ENCODE measurements at places on chromosomes 7 and 10. TPM values are rescaled to one million over a fixed set of nuclear protein-coding genes. Genes with fewer than 3 reads are reported as not detected.

- DNase-seq = no peak
Measured at GRCh38 chr7:149635561-149636329, 137.6 kb downstream of the ZNF467 start.

- no peak for DNase-seq
Measured at GRCh38 chr10:75234683-75235374, 928 bp downstream of the COMTD1 start.

GRCh38 chr10:68284062-68285001, 47.5 kb upstream of the HNRNPH3 start:
- no peak for DNase-seq

- DNase-seq = no peak
Measured at GRCh38 chr7:144474800-144475615, 71.5 kb upstream of the NOBOX start.

- DNase-seq = no peak
Measured at GRCh38 chr10:35384265-35384868, 48.1 kb downstream of the CCNY start.

GRCh38 chr10:114489521-114490310, 85.4 kb upstream of the AFAP1L2 start:
- no peak for DNase-seq

DNA sequence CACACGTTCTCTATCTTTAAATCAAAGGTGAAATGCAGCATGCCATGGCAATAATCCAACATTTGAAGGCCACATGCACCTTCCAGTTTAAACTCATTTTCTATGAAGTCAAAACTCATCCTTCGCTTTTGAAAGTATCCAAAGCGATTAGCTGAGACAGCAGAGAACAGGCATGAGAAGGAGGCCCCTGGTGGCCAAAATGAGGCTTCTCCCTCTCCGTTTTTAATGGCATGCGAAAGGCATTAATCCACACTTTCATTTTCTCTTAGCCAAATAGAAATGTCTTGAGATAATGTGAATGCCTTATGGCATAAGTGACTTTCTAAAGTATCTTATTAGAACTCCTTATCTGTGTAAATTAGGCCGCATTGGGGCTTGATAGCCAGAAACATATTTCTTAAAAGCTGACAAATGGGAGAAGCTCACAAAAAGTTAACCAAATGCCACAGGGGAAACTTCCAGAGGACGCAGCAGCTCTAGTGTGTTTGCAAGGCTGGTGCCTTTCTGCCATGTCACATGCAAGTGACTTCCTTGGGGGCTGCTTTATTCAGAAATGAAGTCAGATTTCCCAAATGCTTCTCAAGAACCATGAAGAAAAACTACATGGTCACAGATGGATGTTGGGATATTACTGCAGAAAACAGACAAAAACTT, 1189.6 kb downstream of the SORCS1 start:
- DNase-seq = no peak

- peak; percentile 11 for DNase-seq
Measured at GRCh38 chr10:121860810-121861209, 67.0 kb downstream of the ATE1 start.

- DNase-seq = no peak
Measured at GRCh38 chr7:107560898-107561516, 2.7 kb downstream of the COG5 start.

DNA sequence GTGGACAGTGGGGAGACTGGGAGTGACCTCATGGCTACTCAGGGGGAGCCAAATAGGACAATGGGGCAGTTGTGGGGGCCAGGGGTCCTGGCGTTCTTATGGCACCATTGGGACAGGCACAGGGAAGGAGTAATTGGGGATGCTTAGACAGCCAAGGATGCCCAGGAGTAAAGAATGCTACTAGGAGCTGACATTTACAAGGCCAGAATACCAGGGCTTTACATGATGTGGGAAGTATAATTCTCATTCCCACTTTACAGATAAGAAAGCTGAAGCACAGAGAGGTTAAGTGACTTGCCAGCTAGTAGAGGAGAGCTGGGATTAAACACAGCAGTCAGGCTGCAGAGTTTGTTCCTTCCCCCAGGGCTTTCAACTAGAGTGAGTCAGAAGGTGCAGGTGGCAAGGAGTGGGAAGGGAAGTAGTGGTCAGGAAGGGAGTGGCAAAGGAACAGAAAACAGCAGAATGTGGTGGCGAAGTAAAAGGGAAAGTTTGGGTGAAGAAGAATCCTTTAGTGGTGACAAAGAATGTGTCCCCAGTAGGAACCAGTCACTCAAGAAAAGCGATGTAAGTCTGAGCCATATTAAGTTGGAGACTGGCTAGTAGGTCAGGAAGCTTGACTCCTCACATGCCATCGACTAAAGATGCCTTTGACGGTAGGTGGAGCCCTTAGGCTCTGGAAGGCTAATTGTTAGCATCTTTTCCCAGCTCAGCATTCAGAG, 32.8 kb downstream of the CPVL start:
- peak; percentile 89 for DNase-seq

DNA sequence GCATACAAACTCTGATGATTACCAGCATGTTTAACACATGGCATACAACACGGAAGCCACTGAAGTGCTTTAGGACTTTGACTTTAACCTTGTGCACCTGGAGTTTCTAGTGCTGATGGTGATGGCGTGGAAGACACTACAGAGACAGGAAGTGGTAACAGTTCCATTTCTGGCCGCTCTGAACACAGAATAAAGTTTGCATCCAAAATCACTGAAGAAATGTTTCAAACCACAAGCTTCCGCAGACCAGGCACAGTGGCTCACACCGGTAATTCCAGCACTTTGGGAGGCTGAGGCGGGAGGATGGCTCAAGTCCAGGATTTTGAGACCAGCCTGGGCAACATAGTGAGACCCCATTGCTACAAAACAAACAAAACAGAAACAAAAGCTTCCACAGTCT, 40.3 kb upstream of the TNPO3 start:
- no peak for DNase-seq

DNA sequence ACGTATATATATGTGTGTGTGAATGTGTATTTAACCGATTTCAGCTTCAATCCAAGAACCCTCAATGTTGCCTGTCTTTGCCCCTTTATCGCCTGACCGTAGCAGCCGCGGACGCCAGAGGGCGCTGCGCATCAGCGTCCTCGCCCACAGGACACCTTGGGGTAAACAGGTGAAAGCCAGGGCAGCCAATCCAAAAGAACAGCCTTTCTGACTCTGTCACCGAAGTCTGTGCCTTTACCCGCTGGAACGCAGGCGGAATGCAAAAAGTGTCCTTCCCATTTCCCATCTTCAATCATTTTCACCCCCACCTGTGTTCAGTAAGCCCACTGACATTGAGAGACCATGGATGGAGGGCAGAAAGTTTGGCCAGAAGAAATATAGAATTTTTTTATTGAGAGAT, 3.6 kb downstream of the NXPH1 start:
- no peak for DNase-seq

- DNase-seq = no peak
Measured at GRCh38 chr7:47563521-47563920, 18.4 kb downstream of the TNS3 start.

DNA sequence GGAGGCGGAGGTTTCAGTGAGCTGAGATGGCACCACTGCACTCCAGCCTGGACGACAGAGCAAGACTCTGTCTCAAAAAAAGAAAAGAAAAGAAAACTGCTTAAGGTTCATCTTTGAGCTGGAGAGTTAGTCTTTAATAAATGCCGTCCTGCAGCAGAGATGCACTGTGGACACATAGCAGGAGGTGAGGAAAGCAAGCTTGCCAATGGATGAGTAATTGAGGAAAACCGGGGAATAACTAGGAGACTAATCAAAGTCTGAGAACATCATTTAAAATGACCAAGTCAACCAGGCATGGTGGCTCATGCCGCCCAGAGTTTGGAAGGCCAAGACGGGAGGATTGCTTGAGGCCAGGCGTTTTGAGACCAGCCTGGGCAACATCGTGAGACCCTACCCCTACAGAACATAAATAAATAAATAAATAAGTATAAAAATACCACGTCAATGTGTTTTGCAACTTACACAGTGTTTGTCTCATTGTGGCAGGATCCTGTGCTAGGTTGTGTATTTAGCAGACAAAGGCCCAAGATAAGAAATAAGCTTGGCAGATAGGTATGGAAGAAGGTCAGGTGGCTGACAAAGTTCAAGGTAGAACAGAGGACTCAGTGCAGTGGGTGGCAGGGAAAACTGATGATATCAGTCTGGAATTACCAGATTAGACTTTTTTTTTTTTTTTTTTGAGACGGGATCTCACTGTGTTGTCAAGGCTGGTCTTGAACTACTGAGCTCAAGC, 115.7 kb upstream of the KMT2C start:
- DNase-seq = no peak

DNA sequence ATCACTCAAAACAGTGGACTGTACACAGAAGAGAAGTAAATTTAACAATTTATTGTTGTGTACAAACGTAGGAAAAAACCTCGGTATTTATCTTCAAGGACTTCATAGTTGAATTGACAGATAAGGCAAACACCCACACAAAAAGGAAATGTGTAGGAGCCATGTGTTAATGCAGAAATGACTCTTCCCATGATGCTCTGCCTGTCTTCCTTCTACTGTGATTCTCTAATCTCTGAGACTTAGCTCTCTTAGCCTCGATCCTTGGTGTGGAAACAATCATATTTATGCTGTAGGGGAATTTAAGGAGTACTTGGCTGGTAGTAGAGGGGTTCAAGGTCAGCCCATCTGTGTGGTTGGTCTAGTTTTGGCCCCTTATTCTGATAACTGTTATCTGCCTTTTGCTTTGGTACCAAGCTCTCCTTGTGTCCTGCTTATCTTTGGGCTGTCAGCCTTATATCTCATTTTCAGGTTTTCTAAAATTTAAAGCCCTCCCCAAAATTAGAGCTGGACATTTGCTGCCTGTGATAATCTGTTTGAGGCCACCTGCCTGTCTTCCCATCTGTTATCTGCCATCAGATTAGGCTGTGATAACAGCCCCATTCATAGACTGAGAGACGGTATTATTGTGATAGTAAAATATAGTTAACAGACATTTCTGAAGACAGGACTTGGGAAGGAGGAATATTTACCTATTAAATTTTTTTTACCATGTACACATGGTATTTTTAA, 81.7 kb downstream of the GPR85 start:
- no peak for DNase-seq

DNA sequence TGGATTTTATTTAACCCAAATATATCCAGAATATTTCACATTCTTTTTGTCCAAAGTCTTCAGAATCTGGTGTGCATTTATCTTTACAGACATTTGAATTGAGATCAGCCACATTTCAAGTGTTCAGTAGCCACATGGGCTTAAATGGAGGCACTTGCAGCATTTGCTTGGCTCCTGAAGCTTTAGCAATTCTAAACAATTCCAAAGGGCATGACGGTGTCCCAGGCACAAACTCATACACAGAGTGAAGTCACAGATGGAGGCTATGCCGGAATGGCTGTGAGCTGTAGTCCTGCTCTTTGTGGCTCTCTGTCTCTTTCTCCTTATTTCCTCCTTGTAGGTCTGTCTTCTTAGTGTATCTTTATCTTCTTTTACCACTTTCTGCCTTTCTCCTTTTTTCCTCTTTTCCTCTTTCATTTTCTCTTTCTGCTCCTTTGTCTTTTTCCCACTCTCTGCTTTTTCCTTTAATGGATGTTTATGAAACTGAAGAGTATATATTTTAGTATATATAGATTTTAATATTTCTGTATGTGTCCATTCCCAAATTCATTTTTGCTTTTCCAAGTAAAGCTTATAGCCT, 7.7 kb downstream of the AGBL3 start:
- DNase-seq = no peak

GRCh38 chr7:158061026-158061630, 526.5 kb downstream of the PTPRN2 start:
- no peak for DNase-seq

DNA sequence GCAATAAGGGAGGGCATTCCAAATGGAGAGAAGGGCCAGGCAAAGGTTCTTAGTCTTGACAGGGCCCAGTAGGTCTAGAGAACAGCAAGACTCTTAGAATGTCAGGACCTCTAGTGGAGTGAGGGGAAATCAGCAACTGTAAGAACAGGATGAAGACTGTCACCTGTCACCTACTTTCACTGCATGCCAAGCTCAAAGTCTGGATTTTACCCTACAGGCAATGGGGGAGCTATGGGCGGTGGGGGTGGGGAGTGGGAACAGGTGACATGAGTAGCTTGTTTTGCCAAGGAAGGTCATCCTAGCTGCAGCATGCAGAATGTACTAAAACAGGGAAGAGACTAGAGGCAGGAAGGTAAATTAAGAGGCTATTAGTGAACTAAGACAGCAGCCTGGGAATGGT, 18.3 kb downstream of the GOT1 start:
- no peak for DNase-seq

Gene PLAC9
- not detected for total RNA-seq

Gene PLAU
- 1,509 TPM for total RNA-seq

Gene CALCR
- total RNA-seq = 0.17 TPM

Gene FKBP6
- total RNA-seq = not detected

Gene CPA2
- not detected for total RNA-seq

Gene PDZD7
- total RNA-seq = 4.7 TPM

Gene ELN
- 0.15 TPM for total RNA-seq

Gene TMEM176B
- total RNA-seq = 0.75 TPM

Gene PDE6C
- not detected for total RNA-seq

Gene ZNF727
- not detected for total RNA-seq

All from renal cortical epithelial cell (primary cell).